ENCODE measurements at places on chromosomes 2 and 18.

GRCh38 chr2:105738658-105739241 is 6.0 kb upstream of the NCK2 start:
- DNase-seq, result no peak

GRCh38 chr2:104340879-104341828 is 512.8 kb upstream of the POU3F3 start:
- DNase-seq, result no peak

GRCh38 chr2:239940861-239941570 is 84.1 kb downstream of the NDUFA10 start:
- no peak for DNase-seq

DNA sequence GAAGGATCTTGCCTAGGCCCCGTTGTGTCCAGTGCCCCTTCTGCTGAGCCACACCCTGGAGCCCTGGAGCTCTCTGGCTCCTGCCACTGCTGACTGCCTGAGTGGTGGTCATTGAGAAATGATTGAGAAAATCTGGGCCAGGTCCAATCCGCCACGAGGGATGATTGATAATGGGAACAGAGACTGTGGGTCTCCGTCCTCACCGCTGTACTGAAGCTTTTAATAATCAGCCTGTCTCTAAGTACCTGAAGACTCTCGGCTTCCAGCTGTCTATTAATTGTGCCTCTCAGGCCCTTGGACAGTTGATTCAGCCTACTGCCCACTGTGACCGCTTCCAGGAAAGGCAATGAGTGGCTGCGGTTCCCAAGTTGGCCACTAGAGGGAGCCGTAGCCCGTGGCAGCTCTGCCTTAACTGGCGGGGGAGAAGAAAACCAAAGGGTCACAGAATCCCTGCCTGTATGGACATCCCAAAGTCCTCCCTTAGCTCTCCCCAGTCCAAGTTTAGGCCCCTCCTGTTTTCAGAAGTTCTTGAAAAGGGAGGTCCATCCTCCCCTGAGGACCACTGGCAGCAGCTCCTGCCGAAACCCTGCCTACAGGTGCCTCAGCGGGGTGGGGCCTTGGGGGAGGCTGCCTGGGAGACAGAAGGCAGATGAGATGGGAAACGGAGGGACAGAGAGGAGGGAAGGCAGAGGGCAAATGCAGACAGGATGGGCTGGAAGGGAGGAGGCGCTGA is 213.6 kb downstream of the TNS1 start:
- peak; percentile 67 for DNase-seq

GRCh38 chr2:235727891-235728799 is 234.3 kb downstream of the AGAP1 start:
- DNase-seq, result no peak

GRCh38 chr18:45667056-45667736 is 51.9 kb downstream of the SLC14A2 start:
- no peak for DNase-seq

DNA sequence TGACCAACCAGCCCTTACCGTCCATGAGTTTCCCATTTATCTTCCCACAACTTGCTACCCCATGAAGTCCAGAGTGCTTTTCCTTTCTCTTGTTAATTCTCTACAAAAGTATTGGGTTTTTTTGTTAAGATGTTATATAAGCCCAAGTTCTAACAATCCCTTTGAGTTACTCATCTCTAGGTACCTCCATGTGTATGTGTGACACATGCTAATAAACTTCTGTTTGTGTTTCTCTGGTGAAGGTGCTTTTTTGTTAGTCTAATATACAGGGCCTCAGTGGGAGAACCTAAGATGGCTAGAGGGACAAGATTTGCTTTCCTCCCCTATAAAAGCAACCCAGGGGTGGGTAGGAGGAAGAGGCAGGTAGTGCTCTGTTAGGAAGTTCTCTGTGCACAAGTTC is 31.8 kb upstream of the RMDN2 start:
- DNase-seq, result no peak

DNA sequence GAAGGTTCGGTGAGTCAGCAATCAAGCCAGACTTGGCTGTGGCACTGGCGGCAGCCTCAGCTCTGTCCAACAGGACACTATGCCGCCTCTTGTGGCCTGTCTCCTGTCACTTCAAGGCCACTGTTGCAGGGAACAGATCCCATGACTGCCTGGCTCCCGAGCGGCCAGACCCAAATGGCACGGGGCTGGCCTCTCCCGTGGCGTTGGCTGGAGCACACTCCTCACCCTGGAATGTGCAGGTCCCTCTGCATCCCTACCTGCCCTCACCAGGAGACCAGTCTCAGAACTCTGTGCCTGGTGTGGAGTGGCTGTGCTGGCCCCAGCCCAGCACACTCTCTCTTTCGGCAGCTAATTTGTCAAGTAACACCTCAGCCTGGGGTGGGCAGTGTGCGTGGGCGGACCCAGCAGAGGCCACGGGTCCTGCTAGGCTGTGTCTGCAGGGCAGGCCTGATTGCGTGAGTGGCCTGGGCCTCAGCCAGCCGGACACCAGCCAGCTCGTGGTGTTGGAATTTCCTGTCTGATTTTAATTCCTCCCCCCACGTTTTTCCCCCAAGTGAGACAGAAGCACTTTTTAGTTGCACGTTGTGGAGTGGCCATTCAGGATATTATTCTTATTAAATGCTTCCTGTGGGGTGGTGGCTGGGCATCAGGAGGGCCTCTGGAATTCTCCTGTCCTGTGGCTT is 179.3 kb downstream of the GLI2 start:
- no peak for DNase-seq

DNA sequence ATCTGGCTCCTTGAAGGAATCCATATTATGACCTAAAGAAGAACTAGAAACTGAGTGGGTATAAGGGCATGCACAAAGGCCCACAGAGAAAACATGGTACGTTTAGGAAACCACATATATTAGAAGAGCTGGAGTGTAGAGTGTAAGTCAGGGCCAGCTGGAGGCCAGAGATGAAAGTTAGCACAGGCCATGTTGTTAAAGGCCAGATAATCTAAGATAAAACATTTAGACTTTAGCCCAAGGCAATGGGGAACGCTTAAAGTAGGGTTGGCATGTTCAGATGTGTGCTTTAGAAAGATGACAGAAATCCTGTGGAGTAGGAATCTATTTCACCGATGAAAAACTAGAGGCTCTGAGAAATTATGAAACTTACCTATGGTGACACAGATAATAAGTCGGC is 229.1 kb upstream of the NRP2 start:
- no peak for DNase-seq

GRCh38 chr2:53609551-53609950 is 158.1 kb upstream of the CHAC2 start:
- DNase-seq, result no peak

DNA sequence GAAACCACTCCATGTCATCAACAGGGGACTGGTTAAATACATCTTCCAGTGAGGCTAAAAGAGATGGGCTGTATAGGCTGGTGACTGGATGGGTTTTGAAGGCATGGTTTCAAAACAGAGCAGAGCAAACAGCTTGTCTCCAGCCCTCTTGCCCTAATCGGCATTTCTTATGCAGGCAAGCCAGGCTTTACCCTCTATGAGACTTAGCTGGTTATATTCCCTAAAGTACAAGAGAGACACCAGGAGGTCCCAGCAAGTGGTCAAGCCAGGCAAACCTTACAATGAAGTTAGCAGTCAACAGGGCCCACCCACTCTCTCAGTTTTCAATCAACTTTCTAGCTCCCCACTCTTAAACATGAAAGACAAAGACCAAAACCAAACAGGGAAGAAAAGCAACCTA is 19.0 kb downstream of the OSBPL1A start:
- DNase-seq, result no peak

All from activated T-helper 1 cell treated with anti-CD3 and anti-CD28 coated beads, Interleukin-2, amount 50 U/mL, for 16 hours (primary cell).